Effector memory CD8-positive, alpha-beta T cell (primary cell): ENCODE measurements at places on chromosomes 2 and 18.

GRCh38 chr2:181163139-181163538 lies 182.7 kb downstream of the UBE2E3 start:
- peak; percentile 42 for DNase-seq

- DNase-seq = no peak
Measured at GRCh38 chr2:102112692-102113665, 29.6 kb upstream of the IL1R1 start.

DNA sequence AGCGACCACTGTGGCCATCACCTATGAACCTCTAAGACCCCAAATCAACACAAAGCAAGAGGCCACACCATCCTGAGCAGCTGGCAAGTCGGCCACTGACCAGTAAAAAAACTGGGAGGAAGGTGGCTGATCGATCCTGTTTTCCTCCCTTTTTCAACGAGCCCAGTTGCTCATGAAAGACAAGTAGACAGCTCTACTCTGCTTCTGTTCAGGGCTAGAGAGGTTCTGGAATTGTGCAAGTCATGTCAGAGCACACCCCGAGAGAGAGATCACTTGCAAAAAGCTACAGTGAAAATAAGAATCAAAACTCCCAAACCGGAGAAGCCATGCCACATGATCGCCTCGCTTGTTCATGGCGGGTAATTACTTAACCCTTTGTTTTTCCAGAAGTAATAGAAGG lies 34.6 kb downstream of the ZNF516 start:
- no peak for DNase-seq

DNA sequence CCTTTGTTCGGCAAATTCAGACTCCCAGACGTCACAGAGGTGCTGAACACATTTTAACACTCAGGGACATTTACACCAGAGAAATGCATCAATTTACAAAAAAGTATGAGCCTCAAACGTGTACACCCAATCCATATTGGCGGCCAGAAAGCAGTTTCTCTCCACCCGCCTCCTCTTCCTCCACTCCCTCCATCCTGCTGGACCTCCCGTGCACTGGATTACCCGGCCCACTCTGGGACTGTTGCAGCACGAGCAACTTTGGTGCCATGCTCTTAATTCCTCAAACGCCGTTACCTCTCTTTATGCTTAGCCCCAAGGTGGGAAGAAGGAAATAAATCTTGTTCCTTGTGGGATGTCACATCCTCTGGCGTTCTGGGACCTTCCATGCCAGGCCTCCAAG lies 243.4 kb downstream of the ZNF516 start:
- no peak for DNase-seq

GRCh38 chr18:12639990-12640880 lies 17.7 kb downstream of the SPIRE1 start:
- DNase-seq = no peak

GRCh38 chr2:84880645-84881521 lies at the start of gene TRABD2A:
Gene TRABD2A (minus strand): TSS chr2:84881084. CDS start chr2:84881039, 45 bp downstream.
- peak; percentile 25 for DNase-seq

DNA sequence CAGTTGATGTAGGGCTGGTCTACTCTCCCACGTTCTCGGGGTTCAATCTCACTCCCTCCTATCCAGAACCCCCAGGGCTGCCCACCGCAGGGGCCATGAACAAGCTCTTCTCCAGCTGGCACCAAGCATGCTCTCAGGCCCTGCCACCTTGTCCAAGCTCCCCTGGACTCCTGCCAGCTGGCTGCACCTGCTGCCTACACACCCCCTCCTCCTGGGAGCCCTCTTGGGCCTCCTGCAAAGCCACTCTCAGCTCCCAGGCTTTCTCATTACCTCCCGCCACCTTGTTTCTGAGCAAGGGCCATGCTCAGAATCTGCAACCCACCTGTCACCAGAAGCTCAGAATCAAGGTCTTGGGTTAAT lies 56.0 kb downstream of the HDAC4 start:
- no peak for DNase-seq

DNA sequence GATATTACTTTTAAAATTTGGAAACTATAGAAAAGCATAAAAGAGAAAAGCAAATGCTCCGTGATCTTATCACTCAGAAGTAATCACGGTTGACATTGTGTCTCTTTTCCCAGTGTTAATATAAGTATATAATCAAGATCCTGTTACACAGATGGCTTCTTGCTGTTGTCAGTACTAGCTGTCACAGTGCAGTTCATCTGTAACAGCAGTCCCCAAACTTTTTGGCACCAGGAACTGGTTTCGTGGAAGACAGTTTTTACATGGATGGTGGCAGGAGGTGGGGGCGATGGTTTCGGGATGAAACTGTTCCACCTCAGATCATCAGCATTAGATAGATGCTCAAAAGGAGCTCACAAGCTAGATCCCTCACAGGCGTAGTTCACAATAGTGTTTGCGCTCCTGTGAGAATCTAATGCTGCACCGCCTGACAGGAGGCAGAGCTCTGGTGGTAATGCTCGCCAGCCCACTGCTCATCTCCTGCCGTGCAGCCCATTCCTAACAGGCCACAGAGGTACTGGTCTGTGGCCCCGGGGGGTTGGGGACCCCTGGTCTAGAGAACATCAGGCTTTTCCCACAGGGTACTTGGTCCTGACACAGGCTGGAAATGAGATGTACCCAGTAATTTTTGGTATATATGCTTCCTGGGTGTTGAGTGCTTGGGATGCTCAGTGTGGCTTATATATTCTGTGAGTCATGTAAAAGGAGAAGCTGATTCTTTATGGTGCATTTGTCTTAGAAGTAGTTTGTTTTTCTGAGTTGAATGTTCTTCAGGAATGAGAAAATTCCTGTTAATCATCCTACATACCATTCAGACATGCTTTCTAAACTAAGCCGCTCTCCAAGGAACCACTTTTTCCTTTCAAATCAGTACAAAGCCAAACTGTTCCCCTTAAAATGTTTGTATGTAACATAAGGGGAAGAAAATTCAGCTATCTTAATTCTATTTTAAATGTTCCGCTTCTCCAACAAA lies 121.8 kb downstream of the NCK2 start:
- no peak for DNase-seq

DNA sequence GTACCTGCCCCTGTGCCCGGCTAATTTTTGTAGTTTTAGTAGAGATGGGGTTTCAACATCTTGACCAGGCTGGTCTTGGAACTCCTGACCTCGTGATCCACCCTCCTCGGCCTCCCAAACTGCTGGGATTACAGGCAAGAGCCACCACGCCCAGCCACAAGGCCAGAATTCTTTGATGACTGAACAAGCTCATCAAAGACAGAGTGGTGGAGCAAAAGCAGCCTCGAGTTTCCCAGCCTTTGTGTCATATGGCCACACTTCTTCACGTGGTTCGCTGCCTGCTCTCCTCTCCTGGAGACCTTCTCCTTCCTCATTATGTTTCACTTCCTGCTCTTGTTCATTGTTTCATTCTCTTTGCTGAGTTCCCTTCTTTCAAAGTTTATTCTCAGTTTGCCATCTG lies 9.9 kb upstream of the NPC1 start:
- DNase-seq = no peak

- no peak for DNase-seq
Measured at GRCh38 chr2:235165631-235166030, 213.8 kb downstream of the SH3BP4 start.

GRCh38 chr2:47190188-47190881 lies 35.2 kb upstream of the STPG4 start:
- no peak for DNase-seq

DNA sequence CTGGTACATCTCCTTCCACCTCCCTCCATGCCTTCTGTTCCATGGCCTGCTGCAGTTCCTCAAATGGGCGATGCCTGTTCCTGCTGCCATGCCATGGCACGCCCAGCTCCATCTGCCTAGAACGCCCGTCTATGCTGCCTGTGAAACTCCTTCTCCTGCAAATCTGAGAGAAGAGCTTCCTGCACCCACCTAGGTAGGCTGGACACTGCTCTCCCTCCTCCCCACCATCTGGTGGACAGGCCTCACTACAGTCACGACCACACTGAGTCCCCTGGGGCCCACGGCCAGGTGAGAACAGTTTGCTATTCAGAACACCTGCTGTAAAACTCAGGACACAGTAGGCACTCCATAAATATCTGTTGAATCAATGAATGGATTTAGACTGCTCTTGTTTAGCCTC lies 92.4 kb downstream of the LAMA1 start:
- DNase-seq = no peak

- DNase-seq = no peak
Measured at GRCh38 chr2:195579776-195580555, 77.1 kb upstream of the SLC39A10 start.

- no peak for DNase-seq
Measured at GRCh38 chr2:37856101-37856751, 68.9 kb upstream of the RMDN2 start.

GRCh38 chr2:43370705-43371104 lies 144.3 kb upstream of the ZFP36L2 start:
- no peak for DNase-seq

DNA sequence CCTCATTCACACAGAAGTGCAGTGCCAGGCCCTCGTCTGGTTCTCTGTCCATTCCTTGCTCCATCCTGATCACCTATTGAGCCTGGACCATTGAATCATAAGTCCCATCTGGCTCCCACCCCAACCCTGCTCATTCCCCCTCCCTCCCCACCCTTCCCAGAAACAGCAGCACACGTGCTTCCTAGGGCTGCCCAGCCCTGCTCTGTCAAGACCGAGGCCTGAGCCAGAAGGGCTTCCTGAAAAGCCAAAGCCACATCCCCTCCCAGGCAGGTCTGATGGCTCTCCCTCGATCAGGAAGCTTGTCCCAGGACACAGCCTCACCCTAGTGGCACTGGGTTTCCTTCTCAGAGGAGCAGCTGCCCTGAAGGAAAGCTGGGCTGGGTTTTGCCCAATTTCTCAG lies 79.8 kb upstream of the FZD7 start:
- no peak for DNase-seq

GRCh38 chr2:232889876-232890401 lies 19.9 kb downstream of the SNORC start:
- no peak for DNase-seq

DNA sequence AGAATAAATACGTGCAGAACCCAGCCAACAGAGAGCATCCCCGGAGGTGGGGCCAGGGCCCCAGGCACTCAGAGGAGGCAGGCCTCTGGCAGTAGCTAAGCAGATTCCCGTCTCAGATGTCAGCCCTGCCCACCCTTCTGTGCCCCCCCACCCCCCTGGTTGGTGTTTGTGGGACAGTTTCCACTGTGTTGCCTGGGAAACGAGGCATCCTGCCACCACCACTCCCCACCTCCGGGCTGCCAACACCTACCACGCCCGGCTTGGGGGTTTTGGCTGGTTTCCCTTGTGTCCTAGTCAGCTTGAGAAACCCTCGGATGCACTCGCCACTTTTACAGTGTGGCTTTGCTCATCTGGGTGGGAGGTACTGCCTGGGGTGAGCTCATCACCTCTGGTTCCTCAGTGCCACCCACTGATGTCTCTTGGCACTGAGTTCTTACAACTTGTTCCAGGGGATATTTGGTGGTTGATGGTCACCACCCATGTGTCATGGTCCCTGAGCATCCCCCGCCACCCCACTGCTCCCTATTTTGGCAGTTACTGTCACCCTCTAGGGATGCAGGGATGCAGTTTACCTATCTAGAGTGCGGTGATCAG lies 72.4 kb upstream of the YWHAQ start:
- DNase-seq = peak; percentile 96

DNA sequence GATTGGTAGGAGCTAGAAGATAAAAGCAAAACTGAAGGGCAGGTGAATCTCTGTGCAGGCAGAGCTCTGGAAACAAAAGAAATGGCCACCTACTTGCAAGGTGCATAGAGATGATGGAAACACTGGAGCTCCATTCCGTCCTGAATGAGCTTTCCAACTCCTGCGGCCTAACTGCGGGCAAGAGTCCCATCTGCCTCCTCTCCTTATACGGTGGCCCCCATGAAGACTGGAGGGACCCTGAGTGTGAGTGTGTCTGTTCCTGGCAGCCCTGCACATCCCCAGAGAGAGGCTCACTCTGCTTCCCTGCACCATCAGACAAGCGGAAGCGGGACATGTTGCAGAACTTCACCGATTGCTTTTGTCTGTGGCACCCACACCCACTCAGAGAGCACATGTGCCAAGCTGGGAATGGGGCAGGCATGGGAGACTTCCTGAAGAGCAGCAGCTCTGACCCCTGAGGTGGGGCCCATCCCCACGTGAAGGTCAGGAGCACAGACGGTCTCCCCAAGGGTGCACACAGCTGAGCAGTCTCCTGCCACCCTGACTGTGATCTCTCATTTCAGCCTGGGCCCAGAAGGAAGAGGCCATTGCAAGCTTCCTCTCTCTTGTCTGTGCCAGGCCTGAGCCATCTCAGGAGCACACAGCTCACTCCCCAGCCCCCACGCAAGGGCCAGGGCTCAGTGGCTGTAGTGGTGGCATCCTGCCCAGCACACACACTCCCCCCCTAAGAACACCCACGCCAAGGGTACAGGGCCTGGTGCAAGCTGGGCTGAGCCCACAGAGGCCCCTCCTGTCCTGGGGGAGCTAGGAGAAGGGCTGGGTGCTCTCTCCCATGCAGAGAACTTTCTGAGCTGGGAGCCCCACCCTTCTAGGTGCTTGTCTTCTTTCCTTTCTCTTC lies 75.3 kb downstream of the STPG4 start:
- no peak for DNase-seq

DNA sequence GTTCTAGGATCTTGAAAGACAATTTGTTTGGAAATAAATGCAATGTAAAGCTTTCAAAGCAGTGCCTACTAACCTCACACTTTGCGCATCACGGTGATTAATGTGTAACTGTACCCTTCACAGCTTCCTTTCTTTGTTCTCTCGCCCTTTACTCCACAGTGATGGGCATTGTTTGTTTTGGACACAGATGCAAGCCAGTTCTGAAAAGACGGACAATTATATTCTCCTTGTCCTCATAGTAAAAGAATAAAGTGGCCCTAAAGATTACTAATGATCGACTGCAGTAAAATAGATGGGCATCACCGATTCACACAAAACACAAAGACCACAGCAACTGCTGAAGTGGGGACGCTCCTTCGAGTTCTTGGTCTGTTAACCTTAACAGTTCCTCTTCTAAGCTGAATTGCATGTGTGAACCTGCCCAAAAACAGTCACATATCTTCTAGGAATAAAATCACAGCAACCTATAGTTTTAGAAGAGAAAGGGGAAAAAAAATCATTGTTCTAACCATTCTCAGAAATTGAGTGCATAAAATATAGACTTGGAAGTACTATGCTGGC lies 7.7 kb downstream of the L3MBTL4 start:
- DNase-seq = no peak

DNA sequence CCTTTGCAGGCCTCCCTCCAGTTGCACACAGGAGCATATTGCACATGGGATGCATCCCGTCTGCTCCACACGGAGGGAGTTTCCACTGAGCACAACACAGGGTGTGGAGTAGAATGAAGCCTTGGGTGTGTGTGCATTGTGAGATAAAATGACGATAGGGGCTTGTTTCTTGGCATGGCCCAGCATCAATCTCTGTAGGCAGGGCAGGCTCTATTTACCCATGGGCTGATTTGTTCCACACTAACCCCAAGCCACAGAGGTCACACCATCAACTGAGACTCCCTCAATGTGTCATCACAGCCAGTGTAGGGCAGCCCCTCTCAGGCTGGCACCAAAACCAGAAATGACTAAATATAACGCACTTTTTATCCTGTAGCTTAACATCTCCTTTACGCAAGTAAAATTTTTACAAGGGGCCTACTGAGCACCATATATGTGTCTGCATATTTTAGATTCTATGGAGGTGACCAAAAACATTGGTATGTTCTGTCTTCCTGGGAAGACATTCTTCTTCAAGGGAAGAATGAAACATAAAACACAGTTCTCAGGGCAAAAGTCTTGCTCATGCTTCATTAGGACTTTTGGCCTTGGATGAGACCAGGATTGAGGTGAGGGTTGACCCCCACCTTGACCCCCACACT lies 2.7 kb upstream of the GKN1 start:
- DNase-seq = no peak

GRCh38 chr2:99395589-99396130 lies 58.5 kb downstream of the EIF5B start:
- DNase-seq = no peak
